Right renal cortex interstitium (tissue), 3 donors: ENCODE measurements at places on chromosomes 6 and 20. TPM values are rescaled to one million over a fixed set of nuclear protein-coding genes. Genes with fewer than 3 reads are reported as not detected.

DNA sequence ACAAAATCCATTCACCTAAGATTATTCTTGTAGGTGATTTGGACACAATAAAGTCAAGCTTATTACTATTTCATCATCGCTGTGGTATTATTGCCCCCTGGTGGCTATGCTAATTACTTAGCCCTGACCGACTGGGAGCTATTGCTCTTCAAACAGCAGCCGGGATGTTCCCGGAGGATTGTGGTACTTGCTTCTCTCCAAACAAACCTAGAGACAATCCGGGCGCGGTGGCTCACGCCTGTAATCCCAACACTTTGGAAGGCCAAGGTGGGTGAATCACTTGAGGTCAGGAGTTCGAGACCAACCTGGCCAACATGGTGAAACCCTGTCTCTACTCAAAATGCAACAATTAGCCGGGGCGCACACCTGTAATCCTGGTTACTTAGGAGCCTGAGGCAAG is 15.4 kb upstream of the STMND1 start:
- no peak for DNase-seq

GRCh38 chr6:99467509-99468106 is 42.5 kb upstream of the PNISR start:
- DNase-seq = no peak

DNA sequence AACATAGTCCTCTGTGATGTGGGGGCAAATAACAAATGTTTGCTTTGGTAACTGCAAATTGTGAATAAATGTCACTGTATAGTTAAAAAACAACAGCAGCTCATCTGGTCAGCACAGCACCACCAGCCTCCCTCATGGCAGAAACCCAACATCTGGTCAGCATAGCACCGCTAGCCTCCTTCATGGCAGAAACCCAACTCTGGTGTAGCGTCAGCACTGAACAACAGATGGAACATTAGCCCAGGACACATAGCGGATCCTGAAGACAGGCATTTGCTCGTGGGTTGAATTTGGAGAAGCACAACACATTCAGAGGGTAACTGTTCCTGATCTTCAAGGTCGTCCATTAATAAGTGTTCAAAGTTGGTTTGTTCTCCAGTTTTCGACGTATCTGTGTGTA is 265.9 kb downstream of the DLL1 start:
- DNase-seq = no peak

The FKBP1C gene
- 0.46 TPM for polyA plus RNA-seq

- no peak for DNase-seq
These were observed 2.5 kb downstream of the PMEPA1 start for GRCh38 chr20:57707320-57707719.

DNA sequence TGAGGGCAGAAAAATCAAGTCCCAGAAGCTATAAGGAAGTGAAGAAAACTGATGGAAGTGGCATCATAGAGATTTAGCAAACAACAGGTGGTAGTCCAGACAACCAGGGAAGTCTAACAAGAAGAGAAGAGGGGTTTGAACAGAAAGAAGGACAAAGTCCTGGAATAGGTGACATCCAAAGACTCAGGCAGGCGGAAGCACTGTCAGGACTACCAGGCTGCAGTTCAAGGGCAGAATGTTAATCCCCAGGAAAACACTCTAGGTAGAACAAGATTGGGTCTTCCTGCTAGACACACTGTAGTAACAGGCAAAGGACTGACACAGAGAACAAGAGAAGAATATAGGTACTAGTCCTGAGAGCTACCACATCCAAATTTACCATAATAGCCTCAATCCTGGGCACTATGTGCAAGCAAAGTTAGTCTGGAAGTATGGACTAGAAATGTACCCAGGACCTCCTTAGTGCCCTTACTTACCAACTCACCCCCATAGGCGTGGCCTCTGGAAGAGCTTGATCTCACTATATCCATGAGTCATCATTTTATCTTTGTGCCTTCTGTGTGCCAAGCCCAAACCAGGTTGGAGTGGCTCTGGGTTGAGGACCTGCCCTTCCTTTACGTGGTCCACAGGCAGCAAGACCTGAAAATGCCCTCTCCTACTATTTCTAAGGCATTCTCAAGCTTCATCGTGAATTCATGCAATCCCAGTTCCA is 2.2 kb upstream of the EPB41L2 start:
- no peak for DNase-seq

The PTGIS gene
- polyA plus RNA-seq = 28.0 TPM

The HCRTR2 gene
- polyA plus RNA-seq = 0.19 TPM

DNA sequence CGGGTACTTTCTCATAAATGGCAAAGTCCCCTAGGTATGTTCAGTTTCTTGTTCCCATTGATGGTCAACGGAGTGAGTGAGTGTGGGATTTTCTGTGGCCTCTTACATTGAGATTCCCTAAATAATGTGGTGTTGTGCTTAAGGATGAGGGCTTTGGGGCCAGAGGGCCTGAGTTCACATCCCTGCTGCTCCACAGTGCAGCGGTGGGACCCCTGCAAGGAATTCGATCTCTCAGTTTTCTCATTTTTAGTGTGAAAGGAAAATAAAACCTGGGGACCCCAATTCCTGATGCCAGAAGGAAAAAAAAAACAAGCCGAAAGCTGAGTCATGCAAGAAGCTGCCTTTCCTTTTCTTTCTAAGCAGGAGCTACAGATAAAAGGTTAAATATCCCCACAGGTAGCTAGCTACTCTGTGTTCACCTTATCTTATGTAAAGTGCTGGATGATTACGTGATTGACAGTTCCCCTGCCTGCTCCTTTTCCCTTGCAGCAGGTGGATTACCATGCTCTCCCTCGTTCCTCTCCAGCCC is 120.2 kb upstream of the CLDN20 start:
- DNase-seq = no peak

DNA sequence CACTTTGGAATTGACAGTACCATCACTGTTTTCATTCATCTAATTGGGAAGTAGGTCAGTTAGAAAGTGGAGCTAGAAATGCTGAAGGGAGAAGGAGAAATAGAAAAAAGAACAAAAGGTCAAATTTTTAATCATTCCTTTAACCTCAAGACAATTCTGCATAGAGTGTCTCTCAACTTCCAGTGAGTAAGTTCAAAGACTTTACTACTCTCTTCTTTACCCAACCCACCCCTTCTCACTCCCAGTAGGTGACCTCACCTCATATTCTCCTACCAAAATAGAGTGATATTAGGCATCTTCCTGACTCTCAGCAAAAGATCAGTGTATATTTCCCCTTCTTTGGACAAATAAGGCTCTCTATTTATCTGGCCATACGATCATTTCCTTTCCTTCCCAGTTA is 340.0 kb upstream of the JAG1 start:
- no peak for DNase-seq

GRCh38 chr6:107542192-107542668 is 52.3 kb downstream of the SOBP start:
- DNase-seq = no peak

- no peak for DNase-seq
These were observed 65.4 kb downstream of the IGF2R start for GRCh38 chr6:160034036-160034930.

DNA sequence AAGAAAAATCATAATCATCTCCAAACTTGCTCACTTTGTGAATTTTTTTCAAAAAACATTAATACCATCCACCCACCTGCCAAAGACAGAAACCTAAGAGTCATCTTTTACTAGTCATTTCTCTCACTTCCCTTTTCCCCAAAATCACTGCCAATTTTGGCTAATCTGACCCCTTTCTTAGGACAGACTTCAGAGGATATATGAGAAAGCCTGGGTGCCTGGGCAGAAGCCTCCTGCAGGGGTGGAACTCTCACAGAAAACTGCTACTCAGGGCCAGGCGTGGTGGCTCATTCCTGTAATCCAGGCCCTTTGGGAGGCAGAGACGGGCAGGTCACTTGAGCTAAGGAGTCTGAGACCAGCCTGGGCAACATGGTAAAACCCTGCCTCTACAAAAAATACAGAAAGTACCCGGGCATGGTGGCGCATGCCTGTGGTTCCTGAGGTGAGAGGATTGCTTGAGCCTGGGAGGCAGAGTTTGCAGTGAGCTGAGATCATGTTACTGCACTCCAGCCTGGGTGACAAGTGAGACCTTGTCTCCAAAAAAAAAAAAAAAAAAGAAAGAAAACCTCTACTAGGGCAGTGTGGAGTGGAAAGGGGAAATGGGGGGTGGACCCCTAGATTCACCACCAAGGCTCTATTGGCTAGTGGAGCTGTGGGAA is 3.8 kb downstream of the DEK start:
- DNase-seq = no peak

DNA sequence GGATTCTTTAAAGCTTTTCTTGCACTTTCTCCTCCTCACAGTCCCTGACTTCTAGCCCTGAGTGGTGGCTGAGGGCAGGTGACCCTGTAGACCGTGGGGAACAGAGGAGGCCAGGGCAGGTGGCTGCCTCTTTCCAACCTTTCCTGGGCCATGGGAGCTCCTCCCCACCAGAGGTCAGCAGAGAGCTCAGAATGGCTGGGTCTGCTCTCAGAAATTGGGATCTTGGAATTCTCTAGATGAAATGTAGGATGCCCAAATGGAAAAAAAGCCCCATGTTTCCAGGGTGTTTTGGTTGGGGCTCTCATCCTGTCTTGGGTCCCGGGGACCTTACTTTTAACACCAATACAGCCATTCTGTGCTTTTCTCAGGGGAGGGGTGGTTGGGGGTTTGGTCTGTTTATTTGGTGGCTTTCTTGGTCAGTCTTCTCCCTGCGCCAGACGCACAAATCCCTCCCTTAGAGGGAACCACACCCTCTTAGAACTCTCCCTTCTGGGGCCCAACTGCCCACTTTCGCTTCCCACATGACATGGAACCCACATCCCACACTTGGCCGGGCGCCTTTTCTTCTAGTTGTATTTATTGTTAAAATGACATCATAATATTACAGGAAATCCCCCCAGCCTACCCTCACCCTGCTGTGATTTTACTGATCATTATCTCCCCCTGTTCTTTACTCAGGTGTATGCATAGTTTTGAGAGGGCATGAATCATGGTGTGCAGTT is 17.9 kb downstream of the GNAS start:
- no peak for DNase-seq

- no peak for DNase-seq
These were observed 11.5 kb downstream of the SPAG4 start for GRCh38 chr20:35627121-35627520.
